ENCODE measurements at places on chromosomes 1 and 21.

DNA sequence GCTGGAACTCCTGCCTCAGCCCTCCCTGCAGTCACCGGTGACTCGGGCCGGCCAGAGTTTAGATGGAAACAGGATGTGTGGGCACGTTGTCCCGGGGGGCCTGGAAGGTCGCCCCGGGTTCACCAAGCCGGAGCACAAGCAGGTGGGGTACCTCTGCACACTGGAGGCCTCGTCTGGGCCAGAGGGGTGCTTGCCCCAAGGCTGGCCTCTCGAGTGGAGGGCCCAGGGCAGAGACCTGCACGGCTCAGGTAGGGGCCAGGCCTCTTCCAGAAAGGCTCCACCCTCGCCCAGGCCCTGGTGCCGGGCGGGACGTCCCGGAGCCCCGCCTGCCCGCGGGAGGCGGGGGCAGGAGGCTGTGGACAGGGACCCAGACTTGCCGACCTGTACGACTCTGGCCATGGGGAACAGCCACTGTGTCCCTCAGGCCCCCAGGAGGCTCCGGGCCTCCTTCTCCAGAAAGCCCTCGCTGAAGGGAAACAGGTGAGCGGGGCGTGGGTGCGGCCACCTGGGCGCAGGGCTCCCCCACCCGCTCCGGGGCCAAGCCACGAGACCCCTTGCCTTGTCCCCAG is at the start of gene PLEKHN1:
TSS of gene PLEKHN1 (plus strand) at position 348 of the 569 bp plus-strand sequence. CDS start at position 398, 50 bp downstream.
- no peak for DNase-seq

GRCh38 chr1:115837740-115838421 is 3.0 kb downstream of the NHLH2 start:
- DNase-seq: no peak

GRCh38 chr1:32754317-32755097 is 51.9 kb upstream of the SYNC start:
- DNase-seq: peak; percentile 39

DNA sequence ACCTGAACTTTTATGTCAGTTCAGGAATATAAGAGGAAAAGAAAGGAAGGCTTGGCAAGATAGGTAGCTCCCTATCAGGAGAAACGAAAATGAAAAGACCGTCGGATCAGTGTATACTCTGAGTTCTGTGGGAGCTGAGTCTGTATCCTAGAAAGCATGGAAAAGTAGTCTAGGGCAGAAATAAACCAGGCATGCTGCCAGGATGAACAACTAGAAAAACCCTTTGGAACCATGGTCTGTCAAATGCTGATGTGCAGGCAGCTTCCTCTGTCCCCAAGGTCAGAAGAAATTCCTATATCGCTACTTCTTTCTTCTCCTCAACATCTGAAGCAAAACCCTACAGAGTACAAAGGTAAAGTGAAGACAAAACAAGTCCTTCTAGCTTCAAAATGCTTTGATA is 268.8 kb downstream of the ST6GALNAC3 start:
- no peak for DNase-seq

- DNase-seq: no peak
These were observed 108.4 kb upstream of the DAB1 start for GRCh38 chr1:57532299-57532698.

DNA sequence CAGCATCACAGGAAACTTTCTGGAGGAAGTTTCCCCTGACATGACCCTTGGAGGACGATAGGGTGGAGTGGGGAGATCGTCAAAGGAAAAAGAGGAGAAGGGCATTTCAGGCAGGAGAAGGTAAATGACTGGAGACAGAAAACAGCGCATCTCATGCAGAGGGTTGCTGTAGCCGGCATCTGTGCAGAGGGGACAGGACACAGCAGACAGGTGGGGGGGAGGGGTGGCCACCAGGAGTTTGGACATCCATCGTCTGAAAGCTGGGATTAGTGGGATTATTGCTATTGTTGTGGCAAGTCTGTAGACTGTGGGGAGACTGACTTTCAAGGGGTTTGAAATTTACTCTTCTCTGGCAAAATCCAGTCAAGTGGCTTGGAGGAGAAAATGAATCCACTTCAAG is 463.9 kb downstream of the OMA1 start:
- no peak for DNase-seq

DNA sequence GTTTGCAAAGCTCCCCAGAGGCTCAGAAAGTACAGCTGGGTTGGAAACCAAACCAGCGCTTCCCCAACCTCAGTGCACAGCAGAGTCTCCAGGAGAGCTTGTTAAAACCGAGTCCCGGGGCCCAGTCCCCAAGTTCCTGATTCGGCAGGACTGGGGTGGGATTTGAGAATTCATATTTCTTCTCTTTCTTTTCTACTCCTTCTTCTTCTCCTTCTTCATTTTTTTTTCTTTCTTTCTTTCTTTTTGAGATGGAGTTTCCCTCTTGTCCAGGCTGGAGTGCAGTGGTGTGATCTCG is 136.8 kb downstream of the PGBD5 start:
- no peak for DNase-seq

GRCh38 chr1:1540090-1540817 is at the start of gene TMEM240:
Gene TMEM240 (minus strand): TSS chr1:1540624. CDS start chr1:1540346, 278 bp downstream.
- peak; percentile 25 for DNase-seq

GRCh38 chr1:205204552-205204951 is 7.0 kb downstream of the DSTYK start:
- DNase-seq: no peak

DNA sequence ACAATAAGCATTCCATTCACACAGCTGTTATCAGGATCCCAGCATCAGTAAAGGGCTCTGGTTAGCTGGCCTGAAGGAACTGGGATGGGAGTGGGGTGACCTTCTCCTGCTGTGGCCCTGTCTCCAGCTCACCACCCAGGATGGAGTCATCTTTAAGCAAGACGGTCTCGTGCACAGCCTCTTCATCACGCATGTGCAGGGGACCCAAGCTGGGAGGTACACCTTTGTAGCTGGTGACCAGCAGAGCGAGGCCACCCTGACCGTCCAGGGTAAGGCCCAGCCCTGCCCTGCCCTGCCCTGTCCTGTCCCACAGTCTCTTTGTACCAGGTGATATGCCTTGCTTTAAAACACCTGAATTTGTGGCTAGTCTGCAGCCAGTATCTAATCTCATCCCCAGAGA is 24.3 kb downstream of the IGFN1 start:
- DNase-seq: no peak
